Posterior vena cava (tissue), 2 donors: ENCODE measurements at places on chromosomes 3 and 15.

DNA sequence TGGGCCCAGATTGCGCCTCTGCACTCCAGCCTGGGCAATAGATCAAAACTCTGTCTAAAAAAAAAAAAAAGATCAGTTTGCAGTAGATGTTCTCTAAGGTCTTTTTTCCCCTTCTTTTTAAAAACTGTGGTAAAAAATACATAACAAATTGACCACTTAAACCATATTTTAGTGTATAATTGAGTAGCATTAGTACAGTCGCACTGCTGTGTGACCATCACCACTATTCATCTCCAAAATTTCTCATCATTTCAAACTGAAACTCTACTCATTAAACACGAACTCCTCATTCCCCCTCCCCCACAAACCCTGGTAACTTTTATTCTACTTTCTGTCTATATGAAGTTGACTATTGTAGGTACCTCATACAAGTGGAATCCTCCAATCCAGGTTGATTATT is 160.3 kb downstream of the PEX5L start:
- DNase-seq = no peak

- DNase-seq = no peak
These were observed 300.7 kb downstream of the SHOX2 start for GRCh38 chr3:157805538-157805937.

GRCh38 chr3:65356331-65357248 is 668.8 kb upstream of the ADAMTS9 start:
- DNase-seq = no peak

DNA sequence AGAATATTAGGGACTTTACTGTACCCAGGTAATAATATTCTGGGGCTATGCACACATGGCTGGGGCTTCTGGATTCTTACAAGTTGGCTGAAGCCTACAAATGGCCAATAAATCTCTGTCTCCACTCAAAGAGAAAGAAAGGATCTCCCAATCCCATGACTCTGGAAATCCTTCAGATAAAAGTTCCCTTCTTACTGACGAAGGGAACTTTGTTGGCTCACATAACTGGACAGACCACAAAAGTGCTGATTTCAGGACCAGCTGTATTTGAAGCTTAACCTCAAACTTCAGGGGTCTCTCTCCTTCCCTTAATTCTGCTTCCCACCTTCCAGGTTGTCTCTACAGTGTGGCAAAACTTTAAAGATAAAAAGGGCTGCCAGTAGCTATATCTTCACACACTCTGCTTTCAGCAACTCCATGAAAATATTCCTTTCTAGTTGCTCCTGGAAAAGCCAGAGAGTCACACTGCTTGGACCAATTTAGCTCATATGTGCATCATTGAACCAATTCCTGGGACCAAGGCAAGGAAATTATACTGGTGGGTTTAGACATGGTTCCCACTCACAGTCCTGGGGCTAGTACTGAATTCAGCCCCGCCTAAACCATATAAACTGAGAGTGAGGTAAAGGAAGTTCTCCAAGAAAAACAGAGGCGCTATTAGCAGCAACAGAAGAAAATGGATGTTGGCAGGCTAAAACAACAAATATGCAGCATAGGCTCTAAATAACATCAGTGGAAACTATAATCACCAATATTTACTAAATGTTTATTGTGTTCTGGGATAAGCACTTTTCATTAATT is 290.0 kb upstream of the GADL1 start:
- no peak for DNase-seq

GRCh38 chr15:83129791-83130190 is 22.3 kb downstream of the TM6SF1 start:
- no peak for DNase-seq

GRCh38 chr3:89697321-89697916 is 590.0 kb downstream of the EPHA3 start:
- no peak for DNase-seq

- peak; percentile 49 for DNase-seq
These were observed 71.5 kb upstream of the KLF13 start for GRCh38 chr15:31255176-31255510.

GRCh38 chr15:52256930-52257733 is 38.5 kb downstream of the MYO5C start:
- no peak for DNase-seq

DNA sequence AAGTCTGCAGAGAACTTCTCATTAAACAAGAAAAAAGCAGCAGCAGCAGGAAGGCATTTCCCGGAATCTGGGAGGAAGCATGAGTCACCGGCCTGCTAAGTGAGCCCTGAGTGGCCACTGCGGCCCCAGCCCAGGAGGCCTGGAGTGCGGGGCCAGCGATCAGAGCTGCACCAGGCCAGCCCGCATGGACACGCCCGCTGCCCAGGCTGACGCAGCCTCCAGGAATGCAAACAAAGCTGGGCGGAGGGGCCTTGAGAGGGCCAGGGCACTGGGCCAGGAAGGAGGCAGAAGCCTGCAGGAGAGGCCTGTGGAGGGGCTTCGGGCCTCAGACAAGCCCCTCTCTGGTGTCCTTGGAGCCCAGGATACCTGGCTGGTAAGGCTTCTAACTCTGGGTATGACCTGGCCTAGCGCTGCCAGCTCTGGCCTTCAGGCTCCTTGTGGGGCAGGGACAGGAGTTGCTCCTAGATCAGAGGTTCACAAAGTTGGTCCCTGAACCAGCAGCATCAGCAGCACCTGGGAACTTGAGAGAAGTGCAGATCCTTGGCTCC is 101.2 kb downstream of the SMAD6 start:
- peak; percentile 97 for DNase-seq

GRCh38 chr15:81254277-81254915 is 57.7 kb downstream of the IL16 start:
- DNase-seq = no peak

- no peak for DNase-seq
These were observed 464.8 kb downstream of the EPHA3 start for GRCh38 chr3:89572261-89572660.

DNA sequence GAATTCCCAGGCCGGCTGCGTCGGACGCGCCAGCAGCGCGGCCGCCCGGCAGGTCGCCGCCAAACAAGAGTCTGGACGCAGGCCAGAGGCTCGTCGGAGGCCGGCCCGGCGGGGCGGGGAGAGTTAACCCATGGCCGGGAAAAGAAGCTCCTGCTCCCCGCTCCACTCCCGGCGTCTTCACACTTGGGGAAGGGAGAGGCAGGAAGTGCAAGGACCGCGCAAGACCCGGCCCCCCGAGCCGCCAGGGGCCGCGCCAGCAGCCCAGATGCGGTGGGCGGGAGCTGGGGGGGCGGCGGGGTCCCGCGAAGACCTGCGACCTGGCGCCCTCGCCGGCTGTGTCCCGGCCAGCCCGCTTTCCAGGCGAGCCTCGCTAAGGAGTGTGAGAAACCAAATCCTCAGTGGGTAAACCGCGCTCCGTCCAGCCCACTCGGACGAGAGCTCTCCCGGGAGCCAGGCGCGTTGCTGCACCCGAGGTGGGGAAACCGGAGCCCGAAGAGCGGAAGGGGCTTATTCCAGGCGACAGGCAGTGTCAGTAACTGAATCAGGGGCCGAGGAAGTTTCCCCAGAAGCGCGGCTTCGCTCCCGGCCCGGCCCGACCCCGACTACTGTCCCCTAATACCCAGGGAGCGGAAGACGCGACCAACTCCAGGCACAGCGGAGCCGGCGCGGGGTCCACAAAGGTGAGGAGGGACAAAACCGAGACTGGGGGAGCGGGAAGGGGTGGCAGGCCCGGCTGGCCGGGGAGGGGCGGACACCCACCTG is 721 bp downstream of the ADAMTS7 start:
- DNase-seq = no peak

DNA sequence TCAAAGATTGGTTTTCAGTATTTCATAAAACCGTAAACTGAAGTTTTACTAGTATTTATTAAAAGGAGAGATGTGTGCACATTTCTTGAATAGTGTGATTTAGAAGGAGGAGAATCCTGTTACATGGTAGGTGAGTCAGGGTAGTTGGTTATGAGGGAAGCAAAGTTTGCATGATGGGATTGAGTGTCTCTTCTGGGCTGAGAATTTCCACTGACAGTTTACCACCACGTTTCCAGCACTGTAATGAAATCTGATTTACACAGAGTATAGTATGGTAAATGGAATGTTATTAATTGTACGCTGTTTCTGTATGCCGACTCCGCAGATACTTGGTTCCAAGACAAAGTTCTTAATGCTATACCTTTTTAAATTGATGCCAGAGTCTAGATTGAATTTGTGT is 1.6 kb downstream of the NECTIN3 start:
- DNase-seq = no peak

DNA sequence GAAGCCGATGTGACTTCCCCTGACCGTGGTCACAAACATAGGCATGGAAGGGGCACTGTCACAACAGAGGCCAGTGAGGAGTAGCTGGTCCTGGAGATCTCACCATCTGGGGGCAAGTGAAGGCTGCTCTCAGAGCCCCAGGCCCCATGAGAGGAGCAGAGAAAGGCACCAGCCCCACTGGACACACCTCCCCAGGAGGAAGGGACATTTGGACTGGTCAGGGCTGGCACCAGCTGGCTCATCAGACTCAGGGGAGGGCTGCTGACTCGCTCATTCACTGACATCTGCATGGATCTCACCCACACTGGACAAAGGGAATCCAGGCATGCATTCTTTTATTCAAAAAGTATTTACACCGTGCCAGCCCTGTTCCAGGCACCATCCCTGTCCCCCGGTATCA is 26.8 kb downstream of the ESYT3 start:
- DNase-seq = peak; percentile 71

DNA sequence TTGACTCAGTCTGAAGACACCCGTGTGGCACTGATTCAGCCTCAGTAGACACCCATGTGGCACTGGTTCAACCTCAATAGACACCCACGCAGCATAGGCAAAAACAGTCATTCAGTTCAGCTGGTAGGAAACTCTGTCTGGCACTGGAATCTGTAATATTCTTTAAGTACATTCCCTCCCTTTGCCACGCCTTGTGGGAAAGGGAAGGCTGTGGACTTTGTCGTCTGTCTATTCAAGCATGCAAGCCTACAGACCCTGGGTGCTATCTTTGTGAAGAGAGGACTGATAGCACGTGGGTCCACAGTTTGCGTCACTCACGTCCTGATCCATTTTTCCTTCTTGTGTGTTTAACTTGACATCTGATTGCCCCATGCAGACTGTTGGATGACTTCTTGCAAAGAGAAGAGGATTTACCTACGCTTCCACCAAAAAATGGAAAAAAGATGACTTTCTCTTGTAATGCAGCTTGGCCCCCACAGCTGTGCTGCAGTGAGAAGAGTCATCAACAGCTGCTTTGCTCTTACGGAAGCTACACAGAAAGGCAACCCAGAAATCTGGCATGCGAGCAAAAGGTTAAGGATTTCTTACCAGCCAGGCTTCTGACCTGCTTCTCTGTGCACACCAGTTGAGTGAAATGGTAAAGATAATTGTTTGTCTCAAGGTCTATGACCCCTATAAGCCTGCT is 278.1 kb downstream of the ULK4 start:
- DNase-seq = no peak

DNA sequence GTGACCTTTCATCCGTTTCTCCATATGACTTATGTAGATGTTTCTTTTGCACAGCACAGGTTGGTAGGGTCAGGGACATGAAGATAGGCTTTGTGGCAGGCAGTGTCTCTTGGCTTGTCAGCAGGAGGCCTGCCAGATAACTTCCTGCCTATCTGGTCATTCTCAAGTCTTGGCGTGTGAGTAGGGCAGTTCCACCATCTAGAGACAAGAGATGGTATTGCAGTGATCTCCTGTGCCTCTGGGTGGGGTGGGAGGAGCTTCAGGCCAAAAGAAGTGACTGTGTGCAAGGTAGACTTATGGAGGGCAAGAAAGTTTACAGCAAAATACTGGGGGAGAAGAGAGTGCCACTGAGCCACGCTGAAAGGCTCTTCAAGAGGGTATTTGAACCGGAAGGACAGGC is 11.0 kb downstream of the TEX264 start:
- no peak for DNase-seq

DNA sequence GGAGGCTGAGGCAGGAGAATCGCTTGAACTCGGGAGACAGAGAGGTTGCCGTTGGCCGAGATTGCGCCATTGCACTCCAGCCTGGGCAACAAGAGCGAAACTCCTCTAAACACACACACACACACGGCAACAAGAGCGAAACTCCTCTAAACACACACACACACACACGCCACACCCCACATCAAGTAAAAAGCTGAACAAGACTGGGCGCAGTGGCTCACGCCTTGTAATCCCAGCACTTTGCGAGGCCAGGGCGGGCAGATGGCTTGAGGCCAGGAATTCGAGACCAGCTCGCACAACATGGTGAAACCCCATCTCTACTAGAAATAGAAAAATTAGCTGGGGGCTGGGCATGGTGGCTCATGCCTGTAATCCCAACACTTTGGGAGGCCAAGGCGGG is 49.0 kb downstream of the HOMER2 start:
- no peak for DNase-seq

DNA sequence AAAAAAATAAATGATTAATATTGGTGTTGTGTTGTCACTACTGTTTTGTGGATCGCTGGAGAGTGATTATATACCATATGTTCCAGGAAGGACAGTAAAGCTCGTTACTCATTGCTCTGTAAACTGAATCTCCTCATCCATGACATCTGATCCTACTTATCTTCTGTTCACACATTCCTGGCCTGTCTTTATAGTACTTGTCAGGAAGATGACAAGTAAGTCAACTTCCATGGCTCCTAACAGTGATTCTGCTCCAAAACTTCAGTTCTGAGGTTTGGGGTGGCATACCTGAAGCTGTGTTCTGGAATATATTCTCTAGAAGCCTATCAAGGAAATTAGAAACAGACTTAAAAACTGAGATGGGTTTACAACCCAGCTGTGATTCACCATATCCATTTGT is 288.9 kb downstream of the ZBBX start:
- no peak for DNase-seq

DNA sequence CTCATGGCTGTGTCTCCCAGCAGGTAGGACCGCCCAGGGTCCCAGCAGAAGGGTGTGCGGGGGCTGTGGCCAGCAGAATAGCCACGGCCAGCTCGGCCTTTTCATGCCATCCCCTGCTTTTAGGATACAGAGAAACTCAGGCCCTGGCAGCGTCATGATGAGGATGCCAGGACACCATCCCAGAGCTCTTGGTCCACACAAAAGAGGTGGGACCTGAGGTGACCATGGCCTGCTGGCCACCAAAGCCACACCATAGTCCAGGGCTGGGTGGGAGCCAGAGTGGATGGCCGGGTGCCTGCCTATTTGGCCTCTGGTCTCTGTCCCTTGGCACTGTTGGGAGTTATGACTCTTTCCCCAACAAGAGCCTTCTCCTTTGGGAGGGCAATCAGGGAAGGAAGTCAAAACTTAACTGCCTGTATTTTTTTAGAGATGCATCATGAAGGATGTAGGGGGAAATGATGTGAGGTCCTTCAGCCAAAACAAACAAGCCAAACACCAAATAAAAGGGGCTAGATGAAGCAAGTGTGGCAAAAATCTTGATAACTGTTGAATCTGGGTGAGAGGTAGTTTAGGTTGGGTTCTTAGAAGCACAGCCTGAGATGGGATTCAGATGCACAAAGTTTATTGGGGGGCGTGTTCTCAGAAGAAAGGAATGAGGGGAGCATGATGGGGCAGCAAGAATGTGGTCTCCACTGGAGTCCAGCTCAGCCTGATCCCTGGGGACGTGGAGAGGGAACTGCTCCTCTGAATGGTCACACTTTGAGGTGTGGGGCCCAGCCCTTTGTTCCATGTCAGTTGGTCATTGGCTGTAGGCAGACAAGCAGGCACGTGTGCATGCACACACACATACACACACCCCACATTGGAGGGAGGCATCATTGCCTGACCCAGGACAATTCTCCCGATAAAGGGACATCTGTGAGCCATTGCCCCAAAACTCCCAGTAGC is 33.2 kb downstream of the SMAD6 start:
- no peak for DNase-seq

GRCh38 chr3:157100608-157101396 is 59.1 kb downstream of the CCNL1 start:
- no peak for DNase-seq
